ENCODE measurements at places on chromosomes 16 and 17.
A peak's percentile ranks its signal among the peaks of the same experiment; 100 is the strongest.

GRCh38 chr16:26959416-26960009, 107.2 kb upstream of the C16orf82 start:
- DNase-seq, result no peak

- no peak for DNase-seq
These were observed 127.0 kb upstream of the CIBAR2 start for GRCh38 chr16:85239239-85239638.

DNA sequence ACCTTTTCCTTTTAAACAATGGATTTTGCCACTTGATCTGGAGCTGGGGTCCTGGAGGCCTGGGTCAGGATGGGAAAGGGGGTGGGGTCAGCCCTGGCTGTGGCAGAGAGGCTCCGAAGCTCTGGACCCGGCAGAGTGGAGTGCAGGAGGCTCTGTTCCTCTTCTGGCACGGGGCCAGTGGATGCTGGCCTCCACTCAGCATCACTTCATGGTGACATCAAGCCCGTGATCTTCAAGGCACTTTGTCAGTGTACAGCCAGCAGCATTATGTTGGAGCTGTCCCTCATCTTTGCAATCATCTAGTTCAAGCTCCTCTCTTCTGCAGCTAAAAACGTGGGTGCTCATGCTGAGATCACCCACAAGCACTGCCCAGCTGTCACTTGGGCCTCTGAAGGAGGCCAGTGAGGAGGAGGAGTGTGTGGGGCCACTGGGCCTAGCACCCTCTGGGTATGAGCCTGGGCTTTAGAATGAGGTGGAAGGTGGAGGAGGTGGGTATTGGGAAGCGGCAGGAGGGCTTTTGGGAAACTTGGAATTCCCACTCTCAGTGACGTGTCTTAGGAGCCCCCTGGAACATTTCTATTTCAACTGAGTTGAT, 45.9 kb upstream of the MGAT5B start:
- DNase-seq, result no peak

DNA sequence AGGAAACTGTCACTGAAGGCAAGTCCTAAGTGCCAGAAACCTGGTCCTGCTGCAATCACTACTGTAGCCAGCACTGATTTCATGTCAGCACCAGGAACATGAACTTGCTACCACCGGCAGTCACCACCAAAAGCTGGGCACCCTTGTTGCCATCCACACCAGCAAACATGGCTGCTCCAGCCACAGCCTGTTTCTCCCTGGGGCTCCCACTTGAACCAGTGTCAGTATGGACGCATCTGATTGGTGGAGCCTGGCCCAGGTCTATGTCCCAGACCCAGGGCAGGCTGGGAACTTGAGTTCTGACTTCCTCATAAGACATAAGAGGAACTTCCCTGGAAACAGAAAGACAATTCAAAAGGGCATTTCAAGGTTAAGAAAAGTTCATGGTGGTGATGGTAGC, 56.5 kb downstream of the COPRS start:
- DNase-seq, result peak; percentile 73

DNA sequence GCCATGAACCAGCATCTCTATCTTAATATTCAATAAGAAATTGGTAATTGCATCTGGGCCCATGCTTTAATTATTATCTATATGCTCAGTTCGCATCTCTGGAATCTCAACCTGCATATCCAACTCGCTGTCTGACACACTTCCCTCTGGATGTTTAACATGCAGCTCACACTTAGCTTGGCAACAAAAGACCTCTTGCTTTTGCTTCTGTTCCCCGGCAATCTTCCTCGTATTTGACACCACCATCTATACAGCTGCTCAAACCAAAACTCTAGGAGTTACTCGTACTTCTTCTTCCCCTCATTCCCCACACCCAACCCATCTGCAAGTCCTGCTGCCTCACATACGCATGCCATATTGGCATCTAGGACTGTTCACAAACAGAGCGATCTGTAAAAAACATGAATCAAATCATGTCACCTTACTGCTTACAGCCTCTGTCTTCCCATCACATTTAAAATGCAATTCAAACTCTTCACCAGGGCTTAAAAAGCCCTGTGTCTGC, 300.6 kb downstream of the CEP112 start:
- DNase-seq, result no peak

- no peak for DNase-seq
These were observed 34.2 kb downstream of the TXNDC11 start for GRCh38 chr16:11708421-11708820.

DNA sequence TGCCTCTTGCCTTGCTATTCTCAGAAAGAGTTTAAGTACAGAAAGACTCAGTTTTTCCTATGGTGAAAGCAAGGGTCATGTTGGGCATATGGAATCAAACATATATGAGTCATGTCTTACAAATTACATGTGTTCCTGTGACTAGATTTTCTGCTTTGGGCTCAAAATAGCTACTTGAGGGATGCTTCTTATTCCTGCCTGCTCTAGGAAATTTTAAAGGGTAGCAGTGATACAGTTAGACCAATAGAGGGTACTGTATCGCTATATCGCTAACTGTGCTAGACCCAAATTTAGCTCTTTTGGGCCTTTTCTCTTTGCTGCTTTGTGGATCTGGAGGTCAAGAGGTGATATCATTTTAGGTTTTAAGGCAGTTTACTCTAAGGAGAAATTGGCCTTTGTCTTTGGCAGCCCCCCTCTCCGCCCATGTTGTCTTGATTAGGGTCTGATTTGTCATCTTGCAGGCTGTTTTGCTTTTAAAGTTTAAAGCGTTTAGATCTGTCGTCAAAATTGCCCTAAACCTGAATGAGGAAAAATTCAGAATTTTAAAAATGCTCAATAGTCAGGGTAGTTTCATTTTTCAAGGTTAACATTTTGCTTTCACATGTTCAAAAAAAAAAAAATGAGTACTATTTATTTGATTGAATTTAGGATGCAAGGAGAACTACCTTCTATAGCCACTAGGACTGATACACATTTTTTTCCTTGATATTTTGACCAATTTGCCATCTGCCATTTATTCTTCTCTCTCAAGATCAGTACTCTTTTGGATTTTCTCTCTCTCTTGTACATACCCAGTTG, 8.8 kb downstream of the NFATC3 start:
- DNase-seq, result peak; percentile 58

- DNase-seq, result no peak
These were observed 31.8 kb downstream of the VAC14 start for GRCh38 chr16:70769131-70769530.

DNA sequence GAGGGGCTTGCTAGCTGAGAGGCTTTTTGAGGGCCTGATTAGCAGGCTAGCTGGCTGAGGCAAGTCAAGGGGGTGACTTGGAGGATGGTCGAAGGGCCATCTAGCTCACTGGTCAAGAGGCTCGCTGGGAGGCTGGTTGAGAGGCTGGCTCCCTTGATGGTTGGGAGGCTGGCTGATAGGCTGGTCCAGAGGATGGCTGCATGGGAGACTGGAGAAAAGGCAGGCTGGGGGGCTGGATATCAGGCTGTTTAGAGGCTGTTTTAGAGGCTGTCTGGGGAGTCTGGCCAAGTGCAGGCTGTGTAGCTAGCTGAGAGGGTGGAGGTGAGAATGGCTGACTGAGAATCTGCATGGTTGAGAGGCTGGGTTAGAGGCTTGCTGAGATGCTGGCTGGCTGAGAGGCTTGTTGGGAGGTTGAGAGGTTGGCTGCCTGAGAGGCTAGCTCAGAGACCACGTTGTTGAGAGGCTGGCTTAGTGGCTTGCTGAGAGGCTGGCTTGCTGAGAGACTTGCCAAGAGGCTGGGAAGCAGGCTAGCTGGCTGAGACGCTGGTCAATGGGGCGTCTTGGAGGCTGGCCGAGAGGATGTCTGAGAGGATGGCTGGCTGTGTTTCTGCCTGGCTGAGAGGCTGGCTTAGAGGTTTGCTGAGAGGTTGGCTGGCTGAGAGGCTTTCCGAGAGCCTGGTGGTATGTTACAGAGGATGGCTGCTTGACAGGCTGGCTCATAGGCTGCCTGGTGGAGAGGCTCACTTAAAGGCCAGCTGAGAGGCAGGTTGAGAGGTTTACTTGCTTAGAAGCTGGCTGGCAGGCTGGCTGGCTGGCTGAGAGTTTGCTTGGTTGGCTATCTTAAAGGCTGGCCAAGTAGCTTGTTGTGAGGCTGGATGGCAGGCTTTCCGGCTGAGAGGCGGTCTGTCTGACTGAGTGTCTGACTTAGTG, 36.6 kb upstream of the ACSM2B start:
- DNase-seq, result no peak

- DNase-seq, result peak; percentile 84
These were observed 9.5 kb upstream of the ARL4D start for GRCh38 chr17:43389046-43389947.

- no peak for DNase-seq
These were observed 140.0 kb upstream of the RPL38 start for GRCh38 chr17:74063439-74063838.

DNA sequence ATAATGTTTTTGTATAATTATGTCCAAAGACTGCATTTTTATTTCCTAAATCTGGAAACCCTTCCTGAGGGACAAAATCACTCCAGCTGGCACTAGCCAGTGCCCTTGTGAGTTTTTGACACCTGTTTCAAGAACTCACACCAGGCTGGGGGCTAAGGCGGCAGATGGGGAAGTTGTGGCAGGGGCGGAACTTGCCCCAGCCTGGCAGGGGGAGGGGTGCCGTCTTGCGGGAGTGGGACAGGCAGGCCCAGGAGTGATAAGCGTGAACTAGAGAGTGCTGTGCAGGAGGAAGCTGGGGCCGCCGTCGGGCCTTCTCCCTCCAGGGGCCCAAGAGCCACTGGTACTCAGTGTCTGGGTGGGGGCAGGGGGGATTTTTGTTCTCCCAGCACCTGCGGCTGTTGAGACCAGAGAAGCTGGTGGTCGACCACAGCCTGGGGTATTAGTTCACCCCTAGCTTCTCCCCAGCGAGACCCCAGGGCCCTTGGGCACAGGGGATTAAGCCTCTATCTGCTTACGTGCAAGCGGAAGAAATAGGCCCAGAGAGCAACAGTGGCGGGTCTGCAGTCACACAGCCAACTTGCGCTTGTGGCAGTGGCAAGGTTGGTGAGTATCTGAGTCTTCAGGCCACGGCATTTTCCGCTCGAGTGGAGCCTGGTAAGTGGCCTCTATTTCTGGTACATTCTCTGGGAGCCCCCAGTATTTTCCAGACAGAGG, 40.2 kb upstream of the PLCG2 start:
- DNase-seq, result peak; percentile 72

GRCh38 chr16:77943801-77944200, 78.5 kb upstream of the CLEC3A start:
- no peak for DNase-seq

- no peak for DNase-seq
These were observed 3.0 kb upstream of the NUP93 start for GRCh38 chr16:56726926-56727325.
